ENCODE measurements at places on chromosomes 5 and 9. TPM values are rescaled to one million over a fixed set of nuclear protein-coding genes. Genes with fewer than 3 reads are reported as not detected.

ANKRD31 gene
- 0.54 TPM for total RNA-seq

ARSB gene
- total RNA-seq, result 21.8 TPM

TAF11L7 gene
- total RNA-seq, result not detected

DMGDH gene
- 4.9 TPM for total RNA-seq

SH3RF2 gene
- total RNA-seq, result 0.16 TPM

SAXO1 gene
- total RNA-seq, result not detected

GMCL2 gene
- total RNA-seq, result not detected

CNTLN gene
- 4.2 TPM for total RNA-seq

PCDHGA12 gene
- 27.1 TPM for total RNA-seq

C5orf52 gene
- total RNA-seq, result not detected

CATSPER3 gene
- total RNA-seq, result not detected

EIF4E1B gene
- total RNA-seq, result not detected

AIF1L gene
- not detected for total RNA-seq

FKBP15 gene
- total RNA-seq, result 14.6 TPM

PHF24 gene
- total RNA-seq, result not detected

CTNNAL1 gene
- 106 TPM for total RNA-seq

QRFP gene
- total RNA-seq, result not detected

KIAA0825 gene
- 2.3 TPM for total RNA-seq

VCAN gene
- 976 TPM for total RNA-seq

ADCY2 gene
- total RNA-seq, result not detected

STING1 gene
- 69.3 TPM for total RNA-seq

MYORG gene
- total RNA-seq, result 2.8 TPM

DND1 gene
- not detected for total RNA-seq

TAF7 gene
- 36.6 TPM for total RNA-seq

PTGDS gene
- 4.5 TPM for total RNA-seq

IL3 gene
- not detected for total RNA-seq

CER1 gene
- total RNA-seq, result not detected

DRD1 gene
- not detected for total RNA-seq

PCDHGB6 gene
- 2.1 TPM for total RNA-seq

CMYA5 gene
- total RNA-seq, result 0.18 TPM

OTP gene
- total RNA-seq, result not detected

PIP5K1B gene
- total RNA-seq, result not detected

PRRX2 gene
- total RNA-seq, result 8.3 TPM

CRHBP gene
- total RNA-seq, result 13.8 TPM

C7 gene
- total RNA-seq, result 1,610 TPM

INSL6 gene
- total RNA-seq, result not detected

ORM2 gene
- not detected for total RNA-seq

ARL10 gene
- total RNA-seq, result 5.6 TPM

WNT8A gene
- not detected for total RNA-seq

FBXW5 gene
- total RNA-seq, result 121 TPM

DMRT3 gene
- total RNA-seq, result not detected

FGF1 gene
- 37.7 TPM for total RNA-seq

FOXD4L6 gene
- total RNA-seq, result not detected

MYMK gene
- total RNA-seq, result not detected

ACO1 gene
- 103 TPM for total RNA-seq

DNM1 gene
- 0.54 TPM for total RNA-seq

SPINK7 gene
- not detected for total RNA-seq

RNF180 gene
- 2.5 TPM for total RNA-seq

BTF3 gene
- total RNA-seq, result 418 TPM

RCL1 gene
- 5.6 TPM for total RNA-seq

CRAT gene
- 54.1 TPM for total RNA-seq

CCNJL gene
- total RNA-seq, result 0.16 TPM

DMRT2 gene
- total RNA-seq, result not detected
